ENCODE measurements at places on chromosomes 3 and 15. TPM values are rescaled to one million over a fixed set of nuclear protein-coding genes. Genes with fewer than 3 reads are reported as not detected.

- peak; percentile 99 for DNase-seq
These were observed 151.0 kb upstream of the THBS1 start for GRCh38 chr15:39429898-39430357.

DNA sequence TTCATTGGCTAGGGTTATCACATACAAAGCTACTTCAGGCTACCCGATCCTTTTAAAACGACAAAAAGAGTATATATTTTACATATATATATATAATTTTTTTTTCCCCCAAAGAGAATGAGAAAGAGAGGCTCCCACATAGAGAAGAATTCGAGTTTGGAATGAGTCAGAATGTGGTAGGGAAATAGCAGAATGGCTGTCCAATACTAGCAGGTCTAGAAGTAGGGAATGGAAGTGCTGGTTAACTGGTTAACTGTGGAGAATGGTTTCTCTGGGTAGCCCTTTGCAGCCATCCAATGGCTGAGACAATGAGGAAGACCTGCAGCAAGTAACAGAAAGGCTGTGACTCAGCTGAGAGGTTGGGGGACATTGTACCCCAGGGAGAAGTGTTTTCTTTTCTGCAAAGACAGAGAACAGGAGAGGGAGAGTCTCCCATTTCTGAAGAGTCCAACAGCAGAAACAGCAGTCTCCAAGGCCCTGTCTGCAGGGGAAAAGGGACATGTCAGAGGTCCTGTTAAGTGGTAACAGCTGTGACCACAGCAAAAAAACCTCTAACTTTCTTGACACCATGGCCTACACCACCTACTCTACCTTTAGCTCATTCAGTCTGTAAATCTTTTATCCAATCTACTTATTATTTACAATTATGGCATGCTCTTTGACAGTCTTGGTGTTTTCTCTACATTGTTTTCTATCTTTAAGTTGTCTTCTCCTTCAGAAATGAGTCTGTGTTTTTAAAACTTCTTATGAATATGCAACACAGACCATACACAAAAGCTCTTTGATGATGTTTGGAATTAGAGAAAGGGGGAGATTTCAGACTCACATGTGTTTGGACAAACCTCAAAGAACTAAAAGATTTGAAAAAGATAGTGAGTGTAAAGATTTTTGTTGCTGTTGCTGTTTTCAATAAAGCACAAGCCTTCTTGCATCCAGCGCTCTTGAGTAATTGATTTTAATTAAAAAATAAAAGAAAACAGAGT, 116.1 kb upstream of the SLC7A14 start:
- no peak for DNase-seq

GRCh38 chr15:54206586-54207321, 228.5 kb downstream of the UNC13C start:
- no peak for DNase-seq

- DNase-seq, result no peak
These were observed 52.3 kb downstream of the PCSK6 start for GRCh38 chr15:101437209-101437608.

Gene PLA2G4D
- total RNA-seq, result not detected

Gene FBXW12
- not detected for total RNA-seq
